ENCODE measurements at places on chromosomes 4 and X.

- DNase-seq, result no peak
These were observed 58.2 kb downstream of the PDE5A start for GRCh38 chr4:119570401-119570800.

DNA sequence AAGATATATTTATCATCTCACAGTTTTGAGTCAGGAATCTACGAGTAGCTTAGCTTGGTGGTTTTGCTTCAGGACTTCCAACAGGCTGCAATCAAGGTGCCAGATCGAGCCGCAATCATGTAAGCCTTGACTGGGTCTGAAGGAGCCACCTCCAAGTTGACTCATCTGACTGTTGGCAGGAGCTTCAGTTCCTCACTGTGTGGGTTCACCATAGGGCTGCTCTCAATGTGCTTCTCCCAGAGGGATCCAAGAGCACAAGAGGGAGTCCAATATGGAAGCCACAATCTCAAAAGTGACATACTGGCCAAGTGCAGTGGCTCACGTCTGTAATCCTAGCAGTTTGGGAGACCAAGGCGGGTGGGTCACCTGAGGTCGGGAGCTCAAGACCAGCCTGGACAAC is 26.5 kb downstream of the DCHS2 start:
- DNase-seq, result no peak

GRCh38 chr4:139015948-139016471 is 429 bp downstream of the NOCT start:
- DNase-seq, result no peak

GRCh38 chrX:114075073-114075673 is 508.7 kb upstream of the HTR2C start:
- DNase-seq, result no peak

DNA sequence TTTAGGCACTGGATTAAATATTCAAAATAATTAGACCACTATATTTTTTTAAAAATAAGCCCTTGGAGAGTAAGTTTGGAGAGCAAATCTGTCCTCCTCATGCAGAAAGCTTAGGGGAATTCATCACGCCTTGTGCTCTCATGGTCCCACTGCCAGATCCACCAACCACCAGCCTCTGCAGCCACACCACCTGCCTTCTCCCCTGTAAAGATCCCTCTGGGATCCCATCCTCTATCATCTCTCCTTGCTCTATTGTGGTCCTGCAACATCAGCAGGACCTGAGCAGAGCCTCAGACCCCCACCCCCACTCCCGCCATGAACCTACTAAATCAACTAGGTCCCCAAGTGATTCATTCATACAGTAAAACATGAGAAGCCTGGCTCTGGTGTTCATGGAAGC is 482.6 kb upstream of the GALNT7 start:
- no peak for DNase-seq

- no peak for DNase-seq
These were observed 76.9 kb upstream of the PPARGC1A start for GRCh38 chr4:23966725-23967124.

GRCh38 chrX:88202149-88202548 is 544.9 kb upstream of the CPXCR1 start:
- DNase-seq, result no peak

GRCh38 chr4:150232029-150232428 is 153.8 kb downstream of the DCLK2 start:
- no peak for DNase-seq

DNA sequence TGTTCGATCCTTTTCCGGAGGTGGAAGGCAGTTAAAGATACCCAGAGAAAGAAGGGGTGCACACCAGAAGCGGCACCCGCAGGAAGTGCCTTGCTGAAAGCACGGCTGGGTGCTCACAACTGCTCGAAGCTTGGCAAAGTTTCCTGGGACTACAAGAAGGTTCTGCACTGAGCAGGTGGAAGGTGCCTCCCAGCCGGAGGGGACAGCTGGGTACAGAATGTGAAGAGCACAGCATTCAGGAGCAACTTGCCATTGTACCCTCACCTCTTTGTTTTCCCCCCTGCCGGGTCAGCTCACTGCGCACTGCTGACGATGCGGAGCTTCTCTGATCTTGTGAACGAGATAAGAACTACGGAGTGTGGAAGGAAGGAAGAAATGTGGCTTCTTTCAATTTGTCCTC is 289.2 kb downstream of the FBXW7 start:
- no peak for DNase-seq

GRCh38 chr4:4856071-4857000 is 3.1 kb upstream of the MSX1 start:
- no peak for DNase-seq

- DNase-seq, result no peak
These were observed 19.4 kb upstream of the ARMCX1 start for GRCh38 chrX:101530944-101531343.

DNA sequence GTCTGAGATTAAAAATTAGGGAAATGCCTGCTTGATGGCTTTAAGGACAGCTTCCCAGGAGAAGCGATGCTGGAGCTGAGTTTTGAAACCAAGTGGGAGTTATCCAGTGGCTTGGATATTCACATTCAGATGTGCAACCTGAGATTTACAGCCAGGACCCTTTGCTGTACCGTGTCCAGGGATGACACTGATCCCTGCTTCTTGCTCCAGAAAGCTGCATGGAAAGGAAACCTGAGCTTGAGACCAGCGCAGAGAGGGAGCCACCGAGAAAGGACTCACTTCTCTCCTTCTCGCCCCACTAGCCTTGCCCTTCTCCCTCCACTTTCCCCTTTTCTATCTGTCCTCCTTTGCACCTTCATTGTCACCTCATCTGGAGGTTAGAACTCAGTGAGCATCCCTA is 254.5 kb upstream of the PPARGC1A start:
- DNase-seq, result no peak

DNA sequence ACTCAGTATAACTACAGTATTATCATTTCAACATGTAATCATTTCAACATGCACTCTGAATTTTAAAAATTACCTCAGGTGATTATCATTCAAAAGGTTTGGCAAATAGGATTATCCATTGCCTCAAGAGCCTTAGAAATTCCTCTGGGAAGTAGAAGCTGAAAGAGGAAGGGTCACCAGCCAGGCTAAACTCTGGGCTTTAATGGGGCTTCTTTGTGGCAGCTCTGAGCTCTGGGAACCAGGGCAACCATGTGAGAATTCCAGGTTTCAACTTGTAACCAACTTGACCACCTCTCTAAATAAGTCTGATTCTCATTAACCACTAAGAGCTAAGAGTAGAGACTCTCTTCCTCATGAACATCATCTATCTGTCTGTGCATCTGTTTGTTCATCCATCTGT is 117.2 kb upstream of the MED14 start:
- DNase-seq, result no peak

DNA sequence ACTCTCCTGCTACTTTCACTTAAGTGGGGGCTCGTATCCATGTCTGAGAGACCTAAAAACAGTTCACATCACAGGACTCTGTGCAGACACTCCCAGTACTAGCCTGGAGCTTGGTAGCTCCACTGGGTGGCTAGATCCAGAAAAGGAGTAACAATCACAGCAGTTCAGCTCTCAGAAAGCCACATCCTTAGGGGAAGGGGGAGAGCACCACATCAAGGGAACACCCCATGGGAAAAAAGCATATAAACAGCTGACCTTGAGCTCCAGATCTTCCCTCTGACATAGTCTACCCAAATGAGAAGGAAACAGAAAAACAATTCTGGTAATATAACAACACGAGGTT is 175.8 kb downstream of the FAM13A start:
- DNase-seq, result no peak

DNA sequence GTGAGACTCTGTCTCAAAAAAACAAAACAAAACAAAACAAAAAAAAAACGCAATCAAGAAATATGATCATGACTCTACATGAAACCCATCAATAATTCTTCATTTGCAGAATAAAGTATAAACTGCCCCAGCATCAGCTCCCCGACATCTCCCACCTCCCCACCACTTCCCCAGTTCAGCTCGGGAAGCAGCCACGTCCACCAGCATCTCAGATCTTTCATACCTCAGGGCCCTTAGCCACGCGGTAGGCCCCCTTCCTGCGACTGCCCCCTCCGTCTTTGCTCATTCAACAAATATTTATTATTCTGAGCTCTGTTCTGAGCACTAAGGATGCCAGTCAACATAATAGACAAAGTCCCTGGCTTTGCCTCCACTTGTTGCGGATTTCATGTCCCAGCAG is 45.6 kb downstream of the DCTD start:
- no peak for DNase-seq

DNA sequence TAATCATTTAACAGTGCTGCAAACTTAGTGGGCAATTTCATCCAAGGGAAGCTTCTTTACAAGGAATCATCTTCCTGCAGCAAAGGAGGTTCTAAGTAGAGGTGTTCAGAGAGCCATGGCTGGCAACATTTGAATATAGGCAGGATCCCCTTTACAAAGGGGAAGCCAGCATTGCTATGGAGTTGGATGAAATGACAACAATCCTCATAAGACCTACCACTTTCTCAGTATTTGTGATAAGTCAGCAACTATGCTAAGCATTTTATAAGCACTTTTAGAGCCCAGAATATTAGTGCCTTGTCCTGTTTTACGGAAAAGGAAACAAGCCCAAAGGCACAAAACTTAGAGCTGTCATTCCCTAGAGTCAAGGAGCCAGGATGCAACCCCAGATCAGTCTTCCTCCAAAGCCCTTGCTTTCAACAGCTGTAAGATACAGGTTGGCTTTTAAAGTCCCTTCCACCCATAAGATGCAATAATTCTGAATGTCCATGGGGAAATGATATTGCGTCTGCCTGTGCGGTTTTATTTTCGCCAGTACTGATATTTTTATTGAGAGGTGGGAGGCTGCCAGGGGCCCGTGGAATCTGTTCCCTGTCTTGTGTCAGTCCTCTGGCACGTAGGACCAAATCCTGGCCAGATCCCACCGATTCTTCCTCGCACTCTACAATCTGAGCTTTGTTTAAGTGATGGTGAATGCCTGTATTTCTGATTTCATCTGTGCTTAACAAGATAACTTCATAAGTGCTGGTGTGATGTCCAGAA is 59.1 kb downstream of the SMIM20 start:
- no peak for DNase-seq

GRCh38 chr4:34512616-34513015 is 1731.7 kb downstream of the ARAP2 start:
- DNase-seq, result no peak

- DNase-seq, result no peak
These were observed 31.4 kb downstream of the FREM3 start for GRCh38 chr4:143668930-143669552.

- no peak for DNase-seq
These were observed 122.7 kb downstream of the CBLL2 start for GRCh38 chrX:22395372-22395771.

DNA sequence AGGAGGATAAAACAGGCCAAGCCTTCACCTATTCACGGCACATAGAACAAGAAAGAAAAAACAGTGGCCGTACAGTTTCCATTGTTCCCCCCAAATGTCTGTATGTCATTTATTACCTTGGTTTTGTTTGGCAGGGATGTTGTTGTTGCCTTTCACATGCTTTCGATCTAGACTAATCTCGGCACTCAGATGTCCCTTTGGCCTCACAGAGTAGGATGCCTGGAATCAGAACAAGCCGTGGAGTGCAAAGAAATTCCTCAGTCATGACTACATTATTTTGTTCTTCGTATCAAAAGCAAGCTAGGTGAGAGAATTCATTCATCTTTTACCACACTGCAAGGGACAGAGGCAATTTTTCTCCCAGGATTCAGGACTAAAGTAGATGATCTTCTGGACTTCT is 106.9 kb downstream of the SMIM20 start:
- no peak for DNase-seq

DNA sequence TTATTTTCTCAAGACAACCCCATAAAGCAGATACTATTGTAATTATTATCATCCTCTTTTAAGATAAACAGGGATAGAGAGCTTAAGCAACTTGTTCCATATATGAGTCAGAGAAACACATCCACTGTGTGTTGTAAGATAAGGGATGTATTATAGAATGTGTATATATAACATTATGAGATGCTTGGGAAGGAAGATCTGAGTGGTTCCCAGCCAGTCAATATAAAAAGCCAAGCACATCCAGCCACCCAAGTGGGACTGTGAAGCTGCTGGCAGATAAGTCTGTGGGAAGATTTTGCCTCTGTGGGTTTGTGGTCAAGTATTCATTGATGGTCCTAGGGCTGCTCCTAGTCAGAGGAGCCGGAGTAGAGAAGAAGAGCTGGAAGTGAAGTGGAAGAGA is 16.5 kb upstream of the BMPR1B start:
- no peak for DNase-seq

- DNase-seq, result no peak
These were observed 150.0 kb downstream of the MAML3 start for GRCh38 chr4:140003876-140004548.
